Urinary bladder (tissue), 4 donors: ENCODE measurements at places on chromosomes 3 and 15.
A peak's percentile ranks its signal among the peaks of the same experiment; 100 is the strongest.

- no peak for DNase-seq
Observed at GRCh38 chr3:143255739-143256138, 136.2 kb downstream of the CHST2 start.

DNA sequence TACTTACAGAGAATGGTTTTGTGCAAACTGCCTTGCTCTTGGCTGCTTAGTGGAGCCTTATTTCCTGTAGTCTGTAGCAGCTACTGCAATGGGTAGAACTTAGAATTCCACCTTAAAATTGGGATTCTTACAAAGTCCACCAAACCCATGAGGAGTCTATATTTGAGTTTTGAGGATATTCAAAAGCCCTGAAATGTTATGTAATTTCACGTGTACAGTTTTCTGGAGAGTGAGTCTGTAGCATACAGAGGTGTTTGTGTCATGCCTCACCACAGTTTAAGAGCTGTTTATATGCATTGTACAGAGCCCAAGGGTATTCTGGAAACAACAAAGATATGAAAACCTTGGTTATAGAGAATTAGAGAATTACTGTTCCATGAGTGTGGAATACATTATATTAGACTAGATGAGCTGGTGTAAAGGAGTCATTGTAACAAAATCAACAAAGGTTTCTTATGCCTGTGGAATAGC is 114.4 kb downstream of the MBNL1 start:
- DNase-seq = no peak

GRCh38 chr15:57667171-57667849 is 39.2 kb upstream of the POLR2M start:
- DNase-seq = no peak

GRCh38 chr3:197936819-197937384 is 13.1 kb upstream of the RPL35A start:
- no peak for DNase-seq

DNA sequence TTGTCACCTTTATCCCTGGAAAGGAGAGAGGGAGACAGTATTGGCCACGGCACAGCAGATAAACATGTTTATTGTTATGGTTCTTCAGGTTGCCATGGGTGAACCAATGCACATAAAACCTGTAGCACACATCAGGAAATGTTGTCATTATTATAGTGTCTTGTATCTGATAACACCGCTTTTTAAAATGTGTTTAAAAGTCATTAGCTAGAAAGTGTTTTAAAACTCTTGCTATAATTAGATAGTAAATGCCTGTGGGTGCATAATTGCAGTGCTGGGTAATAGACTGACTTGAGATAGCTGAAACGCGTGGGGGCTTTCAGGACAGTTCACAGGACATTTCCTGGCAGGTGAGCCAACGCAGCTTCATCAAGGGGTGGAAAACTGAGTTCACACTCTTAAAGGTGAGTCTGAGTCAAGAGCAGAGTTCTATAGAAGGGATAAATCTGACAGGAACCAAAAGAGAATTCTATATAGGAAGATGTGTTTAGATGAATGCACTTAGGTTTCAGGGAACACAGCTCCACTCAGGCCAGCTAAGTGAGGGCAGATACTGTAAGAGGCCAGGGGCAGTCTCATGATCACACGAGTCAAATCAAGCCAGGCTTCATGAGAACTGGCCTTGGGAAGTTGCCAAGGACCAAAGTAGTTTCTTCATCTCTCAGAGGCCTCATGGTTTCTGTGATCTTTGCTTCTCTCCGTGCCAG is 35.6 kb upstream of the PPP4R2 start:
- no peak for DNase-seq

GRCh38 chr3:39219702-39220101 is 27.3 kb upstream of the XIRP1 start:
- DNase-seq = no peak

GRCh38 chr15:92158426-92158825 is 235.3 kb upstream of the ST8SIA2 start:
- DNase-seq = peak; percentile 20

DNA sequence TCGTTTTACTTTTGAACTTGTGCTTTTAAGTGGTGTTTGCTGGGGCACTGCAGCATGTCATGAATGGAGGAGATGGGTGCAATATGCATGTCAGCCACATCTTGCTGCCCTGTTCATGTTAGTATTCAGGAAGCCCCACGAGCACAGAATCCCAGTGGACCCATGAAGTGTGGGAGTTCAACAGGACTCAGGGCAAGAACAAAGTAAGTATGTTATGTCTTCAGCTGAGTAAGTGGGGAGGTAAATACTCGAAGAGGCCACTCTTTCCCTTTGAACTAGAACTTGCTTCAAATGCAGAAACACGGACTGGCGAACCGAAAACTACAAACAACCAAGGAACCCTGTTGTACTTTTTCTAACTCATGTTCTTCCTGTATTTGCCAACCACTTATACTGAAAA is 23.4 kb downstream of the SOX14 start:
- DNase-seq = no peak

- no peak for DNase-seq
Observed at GRCh38 chr3:2929574-2929973, 180.6 kb downstream of the IL5RA start.

- DNase-seq = no peak
Observed at GRCh38 chr15:85151861-85152260, 170.2 kb downstream of the PDE8A start.

DNA sequence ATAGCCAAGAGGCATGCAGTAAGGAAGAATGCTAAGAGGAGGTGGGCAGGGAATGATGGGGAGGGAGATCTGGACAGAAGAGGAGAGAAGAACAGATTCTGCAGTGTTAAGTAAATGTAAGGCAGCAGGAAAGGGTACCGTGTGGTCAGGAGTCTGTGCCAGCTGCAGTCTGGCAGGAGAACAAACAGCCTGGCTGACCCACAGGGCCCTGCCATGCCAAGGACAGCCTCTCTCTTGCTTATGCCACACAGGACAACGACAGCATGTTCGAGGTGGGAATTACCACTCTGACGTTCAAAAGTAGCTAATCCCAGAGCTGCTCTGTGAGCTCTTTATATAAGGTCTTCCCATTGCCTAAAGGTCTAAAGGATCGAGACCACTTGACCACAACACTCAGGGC is 31.3 kb downstream of the DAPK2 start:
- no peak for DNase-seq

DNA sequence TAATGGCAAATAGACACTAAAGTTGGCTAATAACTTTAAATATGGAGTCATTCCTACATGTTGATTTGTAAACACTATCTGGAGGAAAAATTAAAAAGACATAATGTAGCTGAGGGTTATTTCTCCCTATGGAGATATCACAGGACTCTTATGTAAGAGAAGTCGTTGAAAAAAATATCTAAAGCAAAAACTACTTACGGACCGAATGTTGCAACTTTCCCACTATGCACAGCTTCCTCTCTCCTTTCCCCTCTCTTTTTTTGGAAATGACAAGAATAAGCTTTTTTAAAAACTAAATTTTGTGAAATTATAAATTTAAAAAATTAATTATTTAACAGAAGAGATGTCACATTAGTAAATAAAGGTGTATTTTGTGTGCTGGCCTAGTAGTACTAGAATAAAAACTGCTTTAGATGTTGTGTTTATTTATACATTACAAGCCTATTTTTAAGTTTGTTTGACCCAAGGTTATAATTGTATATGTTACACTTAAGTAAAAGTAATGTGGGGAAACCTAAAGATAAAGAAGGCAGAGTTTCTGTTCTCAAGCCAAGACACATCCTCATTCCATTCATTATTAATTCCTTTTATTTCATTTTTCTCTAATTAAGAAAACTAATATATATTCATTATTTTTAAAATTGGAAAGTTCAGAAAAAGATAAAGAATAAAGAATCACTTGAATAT is 20.7 kb upstream of the PPARG start:
- DNase-seq = no peak

- DNase-seq = no peak
Observed at GRCh38 chr15:64146885-64147681, 4.4 kb upstream of the SNX22 start.

GRCh38 chr3:46132565-46132964 is 75.5 kb downstream of the CCR1 start:
- no peak for DNase-seq

- DNase-seq = no peak
Observed at GRCh38 chr15:74613953-74614743, 1.5 kb upstream of the CLK3 start.

GRCh38 chr15:67838789-67839332 is 984 bp downstream of the RNU6-1 start:
- DNase-seq = no peak
